ENCODE measurements at places on chromosomes 2 and 18.

DNA sequence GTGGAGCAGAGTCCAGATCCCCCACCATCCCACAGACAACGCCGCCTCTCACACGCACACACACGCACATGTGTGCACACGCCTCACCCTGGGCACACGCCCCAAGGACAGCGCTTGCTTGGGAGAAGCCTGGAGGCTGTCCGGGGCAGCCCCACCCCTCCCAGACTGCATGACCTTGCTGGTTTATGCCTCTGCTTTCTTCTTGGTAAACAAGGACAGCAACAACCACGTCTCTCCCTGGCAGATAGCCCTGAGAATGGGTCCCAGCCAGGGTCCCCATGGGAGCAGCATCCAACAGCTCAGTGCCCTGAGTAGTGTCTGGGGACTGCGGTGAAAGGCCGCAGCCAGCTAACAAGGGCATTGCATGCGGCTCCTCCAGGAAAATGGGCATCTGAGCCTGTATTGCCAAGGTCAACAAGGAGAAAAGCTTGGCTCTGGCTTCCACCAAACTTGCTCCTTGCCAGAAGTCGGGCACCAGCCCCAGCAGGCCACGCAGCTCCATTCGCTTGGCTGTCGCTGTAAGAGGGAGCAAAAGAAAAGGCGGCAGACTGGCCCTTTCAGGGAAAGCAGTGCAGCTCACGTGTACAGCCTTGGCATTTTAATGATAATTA lies 234.6 kb downstream of the EIPR1 start:
- no peak for DNase-seq

DNA sequence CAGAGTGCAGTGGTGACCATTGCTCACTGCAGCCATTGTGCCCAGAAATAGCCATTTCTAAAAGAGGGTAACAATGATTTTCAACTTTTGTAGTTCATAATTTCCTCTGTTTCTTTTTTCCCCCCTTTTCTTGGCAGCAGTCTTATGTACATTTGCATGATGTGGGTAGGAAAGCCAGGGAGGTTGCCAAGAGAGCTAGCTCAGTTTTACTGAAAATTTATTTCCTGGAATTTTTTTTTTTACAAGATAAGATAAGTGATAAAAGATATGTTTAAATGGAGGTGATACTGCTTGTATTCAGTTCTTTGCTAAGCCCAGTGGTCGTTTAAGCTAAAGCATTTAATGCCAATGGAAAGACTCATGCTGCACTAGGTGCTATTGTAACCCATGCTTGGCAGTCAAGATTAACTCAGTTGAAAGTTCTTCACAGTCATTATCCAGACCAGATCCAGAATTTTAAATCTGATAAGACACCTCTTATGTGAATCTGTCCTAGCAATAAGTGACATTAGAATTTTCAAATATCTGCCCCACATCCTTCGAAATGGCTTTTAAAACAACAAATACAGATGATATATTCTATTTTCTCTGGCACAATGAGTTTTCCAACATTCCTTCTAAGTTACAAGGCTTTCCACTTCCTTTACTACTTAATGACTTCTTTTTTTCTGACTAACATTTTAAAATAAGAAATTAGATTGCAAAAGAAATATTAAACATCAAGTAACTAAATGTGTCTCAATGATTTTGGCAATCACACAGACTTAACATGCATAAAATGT lies 4.4 kb upstream of the ATP8B1 start:
- DNase-seq = no peak

- no peak for DNase-seq
Observed at GRCh38 chr2:240456447-240457222, 21.2 kb downstream of the GPC1 start.

GRCh38 chr2:52918551-52918950 lies 849.1 kb upstream of the CHAC2 start:
- DNase-seq = no peak

DNA sequence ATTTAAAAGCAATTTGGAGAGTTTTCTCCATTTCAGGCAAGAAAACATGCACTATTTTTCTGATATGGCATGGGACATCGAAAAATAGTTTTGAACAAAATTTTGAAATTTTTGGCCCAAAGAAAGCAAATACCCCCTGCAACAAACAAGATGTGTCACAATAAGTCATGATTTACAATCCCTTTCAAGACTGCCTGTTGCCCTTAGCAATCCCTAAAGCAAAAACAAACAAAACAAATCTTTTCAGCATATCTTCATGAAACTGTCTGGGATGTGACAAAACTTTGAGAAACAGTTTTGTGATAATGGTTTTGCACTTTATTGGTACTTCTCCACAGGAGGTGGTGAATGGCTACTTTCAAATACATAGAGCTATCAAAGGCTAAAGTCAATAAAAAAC lies 1888.7 kb upstream of the PIK3C3 start:
- DNase-seq = no peak

- no peak for DNase-seq
Observed at GRCh38 chr18:56235481-56236013, 402.8 kb downstream of the TXNL1 start.

All from activated CD4-positive, alpha-beta T cell treated with anti-CD3 and anti-CD28 coated beads for 4 hours (primary cell).